ENCODE measurements at places on chromosomes 12 and 14.
A peak's percentile ranks its signal among the peaks of the same experiment; 100 is the strongest.

- no peak for DNase-seq
Observed at GRCh38 chr14:104425763-104426646, 153.6 kb upstream of the C14orf180 start.

DNA sequence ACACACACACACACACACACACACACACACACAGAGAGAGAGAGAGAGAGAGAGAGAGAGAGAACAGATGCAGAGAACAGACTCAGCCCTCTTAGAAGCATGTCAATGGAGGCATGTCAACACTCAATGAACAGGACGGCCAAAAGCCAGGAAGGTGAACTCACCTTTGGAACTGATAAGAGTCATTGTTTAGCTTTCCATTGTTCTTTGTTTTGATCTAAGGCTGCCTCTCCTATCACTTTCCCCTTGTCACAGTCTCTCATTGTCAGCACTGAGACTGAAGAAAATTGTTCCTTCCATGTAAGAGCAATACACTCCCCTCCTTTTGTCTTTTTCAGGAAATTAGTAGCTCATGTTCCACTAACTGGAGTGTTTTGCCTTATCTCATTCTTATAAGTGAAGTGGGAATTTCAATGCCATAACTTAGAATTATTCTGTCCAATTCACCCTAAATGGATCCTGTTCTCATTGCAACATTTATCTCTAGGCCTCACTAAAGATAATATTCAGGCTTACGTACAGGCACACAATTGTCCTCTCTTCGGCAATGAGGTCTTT, 218.0 kb downstream of the DUSP6 start:
- DNase-seq: no peak

- DNase-seq: no peak
Observed at GRCh38 chr12:8852119-8852518, 29.7 kb downstream of the A2ML1 start.

- DNase-seq: no peak
Observed at GRCh38 chr12:10362828-10363657, 26.8 kb downstream of the KLRK1 start.

DNA sequence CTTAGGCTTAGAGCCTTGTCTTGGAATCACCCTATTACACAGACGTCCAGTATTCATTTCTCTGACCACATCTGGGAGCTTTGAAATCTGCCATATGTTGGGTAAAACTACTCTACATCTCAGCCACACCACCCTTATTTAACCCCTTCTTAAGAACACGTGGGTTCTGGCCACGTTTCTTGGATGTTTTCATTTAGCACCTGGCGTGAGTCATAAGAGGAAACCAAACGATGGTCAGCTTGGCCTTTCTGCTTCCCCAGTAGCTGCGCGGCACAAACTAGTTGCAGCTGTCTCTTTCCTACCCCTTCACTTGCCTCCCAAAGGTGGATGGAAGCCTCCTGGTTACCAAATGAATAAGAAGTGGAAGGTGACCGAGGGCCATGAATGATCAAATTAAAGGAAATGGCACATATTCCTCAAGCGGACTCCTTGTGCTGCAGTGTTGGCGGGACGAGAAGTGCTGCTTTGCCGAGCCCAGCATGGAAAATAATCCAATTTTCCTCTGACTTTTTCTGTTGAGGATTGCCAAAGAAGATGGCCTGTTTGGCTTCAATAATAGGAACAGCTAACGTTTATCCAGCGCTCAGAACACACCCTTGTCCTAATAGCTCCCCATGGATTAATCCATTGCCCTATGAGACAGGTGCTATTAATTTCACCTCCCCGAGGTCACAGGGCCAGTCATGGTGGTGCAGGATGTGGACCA, 154.1 kb downstream of the ZNF664 start:
- no peak for DNase-seq

DNA sequence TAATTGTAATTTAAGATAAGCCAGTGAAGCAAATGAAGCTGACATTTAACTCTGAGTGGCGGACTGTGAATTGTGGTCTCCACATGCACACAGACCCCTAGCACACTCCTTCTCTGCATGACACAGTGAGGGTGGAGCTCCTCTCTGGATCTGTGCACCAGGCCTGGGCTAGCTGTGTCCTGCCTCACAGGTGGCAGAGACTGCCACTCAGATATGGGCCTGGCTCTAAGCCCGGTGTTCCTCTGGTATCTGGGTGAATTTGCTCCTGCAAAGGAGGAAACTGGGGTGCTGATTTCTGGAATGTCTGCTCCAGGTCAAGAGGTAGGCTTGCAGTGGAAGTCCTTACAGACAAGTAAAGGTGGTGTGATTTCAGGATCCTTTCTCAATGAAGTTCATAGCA, 282.4 kb downstream of the FOXN3 start:
- DNase-seq: no peak

GRCh38 chr12:104858611-104859543, 99.2 kb downstream of the SLC41A2 start:
- no peak for DNase-seq

DNA sequence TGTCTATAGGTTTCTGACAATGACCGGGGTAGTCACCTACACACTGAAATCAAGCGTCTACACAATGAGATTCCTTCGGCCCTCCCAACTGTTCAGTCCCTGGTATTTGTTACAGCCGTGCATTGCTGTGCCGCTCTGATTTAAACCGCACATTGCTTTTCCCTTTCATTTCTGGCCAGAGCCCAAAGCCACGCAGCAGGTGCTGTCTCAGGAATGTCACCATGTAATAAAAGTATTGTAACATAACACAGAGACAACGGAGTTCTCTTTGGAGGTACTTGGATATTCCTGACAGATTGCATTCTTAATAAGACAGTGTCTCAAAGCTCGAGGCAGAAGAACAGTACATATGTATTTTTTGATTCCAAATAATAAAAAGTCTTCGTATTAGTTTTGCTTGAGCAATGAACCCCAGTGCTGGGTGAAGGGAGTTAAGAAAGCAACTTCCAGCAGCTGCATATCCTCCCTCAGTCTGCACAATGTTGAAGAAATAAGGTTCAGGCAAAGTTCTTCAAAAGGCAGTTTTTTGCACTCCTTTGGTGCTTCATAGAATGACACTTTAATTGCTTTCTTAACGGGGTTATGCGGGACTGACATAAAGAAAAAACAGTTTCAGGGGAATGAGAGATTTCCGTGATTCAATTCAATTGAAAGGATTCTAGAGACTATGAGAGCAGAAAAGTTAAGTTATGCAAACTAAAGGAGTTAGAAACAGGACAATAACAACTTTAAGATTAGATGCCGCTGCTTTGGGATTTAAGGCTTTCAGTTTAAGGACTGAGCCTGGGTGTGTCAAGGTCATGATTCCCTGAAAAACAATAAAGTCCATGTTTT, 288.7 kb upstream of the FLRT2 start:
- DNase-seq: no peak

- DNase-seq: no peak
Observed at GRCh38 chr12:47378907-47379306, 299.1 kb upstream of the AMIGO2 start.

- DNase-seq: no peak
Observed at GRCh38 chr12:117111386-117111785, 12.2 kb upstream of the TESC start.

DNA sequence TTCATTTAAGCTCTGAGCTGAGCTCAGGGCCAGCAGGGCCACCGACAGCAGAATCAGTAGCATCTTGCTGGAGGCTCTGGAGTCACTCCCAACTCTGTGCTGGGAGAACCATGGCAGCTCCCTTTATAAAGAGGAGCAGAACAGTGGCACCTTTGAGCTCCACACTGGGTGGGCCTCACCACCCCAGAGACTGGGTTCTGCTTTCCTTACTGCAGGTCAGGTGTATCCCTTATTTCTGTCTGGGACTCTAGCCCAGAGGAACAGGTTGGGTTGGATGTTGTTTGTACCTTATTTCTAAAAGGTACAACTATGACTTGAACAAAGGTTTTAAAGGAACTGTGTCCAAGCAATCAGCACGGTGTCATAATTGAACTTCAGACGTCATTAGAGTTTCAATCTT, at the start of gene PRB3:
Gene PRB3, minus strand, starts transcription at position 101 of the 400 bp plus-strand sequence. Its CDS starts 38 bp downstream, at position 63.
- no peak for DNase-seq

- peak; percentile 30 for DNase-seq
Observed at GRCh38 chr12:46154221-46154985, 114.4 kb downstream of the SLC38A1 start.

DNA sequence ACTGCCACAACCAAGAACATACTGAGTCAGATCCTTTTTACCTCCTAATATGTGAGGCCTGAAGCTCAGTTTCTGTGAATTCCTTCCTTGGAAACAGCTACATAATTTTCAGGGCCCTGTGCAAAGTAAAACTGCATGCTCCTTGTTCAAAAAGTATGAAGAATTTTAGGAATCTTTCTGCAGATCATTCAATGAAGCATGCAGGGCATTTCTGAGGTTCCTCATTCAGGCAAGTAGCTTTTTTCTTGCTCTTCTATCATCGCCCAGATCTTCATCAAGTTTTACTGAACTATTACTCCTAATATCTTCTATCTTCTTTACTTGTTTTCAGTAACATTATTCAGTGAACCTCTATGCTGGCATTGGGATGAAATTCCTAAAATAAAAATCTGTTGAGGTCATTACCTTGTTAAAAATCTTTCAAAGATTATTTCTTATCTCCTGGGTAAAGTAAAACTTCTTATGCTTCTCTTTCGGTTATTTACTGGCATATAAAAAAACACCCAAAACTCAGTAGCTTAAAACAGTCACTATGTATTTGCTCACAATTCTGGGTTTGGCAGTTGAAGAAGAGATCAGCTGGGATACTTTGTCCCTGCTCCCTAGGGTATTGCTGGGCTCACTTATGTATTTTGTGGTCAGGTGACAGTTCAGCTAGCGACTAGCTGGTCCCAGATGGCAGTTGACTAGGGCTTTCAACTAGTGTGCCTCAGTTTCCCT, 42.6 kb upstream of the KRR1 start:
- no peak for DNase-seq

GRCh38 chr12:93167331-93167730, 210.4 kb upstream of the NUDT4 start:
- DNase-seq: no peak

GRCh38 chr14:100469632-100470522, 117.3 kb downstream of the BEGAIN start:
- DNase-seq: no peak

- DNase-seq: no peak
Observed at GRCh38 chr12:1419849-1420371, 174.5 kb downstream of the FBXL14 start.

DNA sequence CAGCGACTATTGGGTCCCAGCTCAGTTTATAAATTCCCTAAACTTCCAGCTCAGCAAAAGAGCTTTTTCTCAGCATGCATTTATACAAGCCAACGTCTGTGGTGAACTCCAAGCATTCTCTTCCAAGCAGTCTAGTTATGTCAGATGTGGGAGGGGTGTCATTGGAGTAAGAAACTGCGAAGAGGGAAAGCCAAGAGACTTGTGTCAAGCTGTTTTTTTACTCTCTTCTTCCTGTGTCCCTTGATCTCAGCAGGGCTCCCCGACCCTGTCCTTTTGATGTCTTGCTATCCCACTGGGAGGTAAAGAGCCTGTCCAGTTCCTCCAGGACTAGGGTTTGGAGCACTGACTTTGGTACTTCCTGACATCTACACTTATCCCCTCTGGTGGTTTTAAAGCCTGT, 69.0 kb downstream of the PPM1H start:
- no peak for DNase-seq

DNA sequence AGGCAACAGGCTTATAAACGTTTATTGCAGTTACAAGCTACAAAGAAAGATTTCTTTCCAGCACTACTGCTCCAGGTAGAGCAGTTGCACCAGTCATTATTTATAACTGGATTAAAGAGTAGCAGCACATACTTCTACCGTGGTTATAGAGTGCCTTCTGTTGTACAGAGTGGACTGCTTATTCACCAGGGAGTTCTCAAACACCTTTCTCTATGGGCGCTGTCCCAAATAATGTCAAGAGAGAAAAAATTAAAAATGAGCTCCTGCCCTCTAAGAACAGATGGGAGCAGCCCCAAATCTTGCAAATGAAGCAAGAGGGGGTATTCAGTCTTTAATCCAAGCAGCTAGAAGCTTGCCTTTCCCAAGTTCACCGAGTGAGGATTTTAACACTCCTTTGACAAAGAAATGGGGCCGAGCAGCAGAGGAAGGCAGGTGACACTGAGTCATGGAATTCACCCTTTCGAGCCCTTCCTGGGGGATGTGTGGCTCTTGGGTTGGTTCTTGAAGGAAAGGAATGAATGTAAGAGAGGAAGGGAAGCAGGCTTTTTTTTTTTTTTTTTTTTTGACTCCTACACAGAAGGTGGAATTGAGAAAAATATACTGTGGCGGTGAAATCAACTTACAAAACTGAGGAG, 181.2 kb downstream of the PRKCH start:
- DNase-seq: no peak

- no peak for DNase-seq
Observed at GRCh38 chr14:21049271-21049673, 7.1 kb downstream of the RNASE7 start.

- DNase-seq: no peak
Observed at GRCh38 chr14:84128050-84128449, 1401.9 kb upstream of the FLRT2 start.

- peak; percentile 59 for DNase-seq
Observed at GRCh38 chr12:108630481-108631207, 3.0 kb downstream of the SELPLG start.

DNA sequence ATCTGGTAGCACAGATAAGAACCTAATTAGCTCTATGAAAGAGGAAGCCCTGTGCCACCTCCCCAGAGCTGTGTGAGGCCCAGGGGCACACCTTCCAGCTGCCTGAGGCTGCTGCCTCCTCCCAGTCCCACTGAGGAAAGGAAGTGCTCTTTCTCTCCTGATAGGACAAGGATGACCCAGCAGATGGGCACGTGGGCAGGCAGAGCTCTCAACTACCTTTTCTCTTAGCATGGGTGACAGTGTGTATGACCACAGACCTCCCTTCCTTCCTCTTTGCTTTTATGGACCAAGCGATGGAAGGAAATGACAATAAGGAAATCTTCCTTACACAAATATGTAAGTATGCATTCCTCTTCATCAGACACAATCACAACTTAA, 127.6 kb upstream of the AMIGO2 start:
- DNase-seq: no peak

DNA sequence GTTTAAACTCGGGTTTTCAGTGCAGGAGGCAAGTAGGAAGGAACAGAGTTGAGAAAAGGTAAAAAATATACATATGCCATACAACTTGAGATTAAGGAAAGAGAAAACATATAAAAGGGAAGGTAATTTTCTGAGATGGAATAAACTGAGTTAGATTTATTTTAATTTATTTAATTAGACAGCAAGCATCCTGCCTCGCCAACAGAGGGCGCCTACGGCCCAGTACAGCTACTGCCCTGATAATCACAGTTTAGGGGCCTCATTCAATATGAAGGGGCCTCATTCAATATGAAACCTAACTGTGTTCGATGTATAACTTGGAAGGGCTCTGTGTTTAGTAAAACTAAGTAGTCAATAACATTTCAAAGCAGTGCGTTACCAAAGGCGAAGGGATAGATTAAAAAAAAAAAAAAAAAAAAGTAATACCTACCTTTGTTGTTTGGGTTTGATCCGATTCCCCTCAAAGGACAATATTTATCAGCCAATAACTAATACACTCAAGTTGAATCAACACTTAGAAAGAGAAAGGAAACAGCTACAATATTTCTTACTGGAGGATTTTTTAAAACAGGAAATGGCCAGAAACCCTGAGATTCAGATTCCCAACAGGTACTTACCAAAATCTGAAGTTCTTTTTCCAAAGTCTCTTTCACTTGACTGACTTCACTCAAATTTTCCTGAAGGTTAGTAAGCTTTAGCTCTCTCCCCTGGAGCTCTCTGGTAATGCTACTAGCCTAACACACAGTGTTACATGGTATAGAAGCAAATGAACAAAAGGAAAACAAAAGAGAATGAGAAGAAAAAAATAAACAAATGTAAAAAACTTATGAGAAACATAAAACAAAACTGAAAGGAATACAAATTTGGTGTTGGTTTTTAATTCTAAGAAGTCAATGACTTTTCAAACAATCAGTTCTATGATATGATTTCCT, 70.0 kb upstream of the VPS33A start:
- DNase-seq: peak; percentile 50
